Lung (tissue), 17 donors: ENCODE measurements at places on chromosomes 2 and 18. TPM values are rescaled to one million over a fixed set of nuclear protein-coding genes. Genes with fewer than 3 reads are reported as not detected.

Gene WNT10A
- total RNA-seq, result 0.65 TPM

GRCh38 chr2:143468341-143468888 is 339.2 kb downstream of the ARHGAP15 start:
- DNase-seq, result no peak

Gene C2orf80
- total RNA-seq, result 0.25 TPM

Gene TBR1
- not detected for total RNA-seq

Gene C1QL2
- total RNA-seq, result not detected

DNA sequence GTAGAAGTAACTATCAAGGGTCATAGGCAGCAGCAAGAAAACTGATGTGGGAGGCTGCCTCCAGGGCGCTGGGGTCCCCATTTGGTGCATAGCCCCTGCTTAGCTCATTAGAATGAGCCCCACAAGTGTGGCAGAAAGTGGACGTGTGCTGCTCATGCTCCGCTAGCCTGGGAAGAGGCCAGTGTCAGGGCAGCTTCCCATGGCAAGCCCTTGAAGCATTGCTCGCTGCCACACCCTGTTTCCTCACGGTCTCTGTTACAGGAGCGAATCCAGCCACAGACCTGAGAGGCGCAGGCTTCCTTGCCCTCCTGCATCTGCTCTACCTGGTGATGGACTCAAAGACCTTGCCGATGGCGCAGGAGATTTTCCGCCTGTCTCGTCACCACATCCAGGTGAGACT is 22.5 kb downstream of the ELMOD3 start:
- no peak for DNase-seq

Gene LRP1B
- total RNA-seq, result 6.5 TPM

- peak; percentile 20 for DNase-seq
These were observed 72.4 kb downstream of the ID2 start for GRCh38 chr2:8754106-8754776.

Gene CCDC150
- 7.1 TPM for total RNA-seq

DNA sequence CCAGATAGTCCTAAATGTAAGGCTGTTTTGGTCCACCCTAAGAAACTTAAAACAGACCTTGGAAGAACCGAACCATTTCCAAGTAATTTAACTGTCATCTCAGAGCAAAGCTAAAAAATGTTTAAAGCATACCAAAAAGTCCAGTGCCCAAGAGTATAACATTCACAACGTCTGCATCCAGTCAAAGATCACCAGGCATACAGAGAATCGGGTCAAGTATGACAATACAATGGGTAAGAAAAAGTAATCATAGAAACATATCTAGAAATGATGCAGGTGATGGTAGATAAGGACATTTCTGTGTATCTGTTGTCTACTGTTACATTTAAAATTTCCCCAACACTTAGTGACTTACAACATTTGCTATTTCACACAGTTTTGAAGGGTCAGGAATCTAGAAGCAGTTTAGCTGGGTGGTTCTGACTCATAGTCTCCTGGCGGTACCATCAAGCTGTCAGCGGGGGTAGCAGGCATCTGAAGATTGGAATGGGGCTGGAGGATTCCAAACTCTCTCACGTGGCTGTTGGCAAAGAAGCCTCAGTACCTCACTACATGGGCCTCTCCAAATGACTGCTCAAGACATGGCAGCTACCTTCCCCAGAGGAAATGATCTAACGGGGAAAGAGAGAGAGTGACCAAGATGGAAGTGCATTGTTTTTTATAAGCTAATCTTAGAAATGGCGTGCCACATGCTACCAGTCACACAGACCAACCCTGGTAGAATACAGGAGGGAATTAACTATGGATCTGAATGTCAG is 36.6 kb upstream of the DYNC2LI1 start:
- DNase-seq, result no peak

DNA sequence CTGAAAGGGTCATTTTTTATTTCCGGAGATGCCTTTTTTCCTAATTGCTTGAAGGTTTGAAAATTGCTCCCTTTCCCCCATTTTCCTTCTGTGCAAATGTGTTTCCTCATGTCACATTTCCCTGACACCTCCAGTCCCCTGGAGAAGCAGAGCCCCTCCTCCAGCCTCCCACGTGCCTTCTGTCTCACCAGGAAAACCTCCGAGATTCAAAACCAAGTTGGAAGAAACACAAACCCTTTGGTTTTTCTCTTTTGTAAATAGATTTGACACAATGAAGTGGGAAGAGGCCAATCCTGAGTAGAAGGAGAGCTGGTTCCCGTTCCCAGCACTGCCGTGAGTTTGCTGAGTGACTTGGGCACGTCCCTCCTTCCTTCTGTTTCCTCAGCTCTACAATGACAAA is 125.4 kb upstream of the MYCN start:
- DNase-seq, result peak; percentile 52

GRCh38 chr2:98242003-98242402 is 104.3 kb upstream of the CNGA3 start:
- no peak for DNase-seq

DNA sequence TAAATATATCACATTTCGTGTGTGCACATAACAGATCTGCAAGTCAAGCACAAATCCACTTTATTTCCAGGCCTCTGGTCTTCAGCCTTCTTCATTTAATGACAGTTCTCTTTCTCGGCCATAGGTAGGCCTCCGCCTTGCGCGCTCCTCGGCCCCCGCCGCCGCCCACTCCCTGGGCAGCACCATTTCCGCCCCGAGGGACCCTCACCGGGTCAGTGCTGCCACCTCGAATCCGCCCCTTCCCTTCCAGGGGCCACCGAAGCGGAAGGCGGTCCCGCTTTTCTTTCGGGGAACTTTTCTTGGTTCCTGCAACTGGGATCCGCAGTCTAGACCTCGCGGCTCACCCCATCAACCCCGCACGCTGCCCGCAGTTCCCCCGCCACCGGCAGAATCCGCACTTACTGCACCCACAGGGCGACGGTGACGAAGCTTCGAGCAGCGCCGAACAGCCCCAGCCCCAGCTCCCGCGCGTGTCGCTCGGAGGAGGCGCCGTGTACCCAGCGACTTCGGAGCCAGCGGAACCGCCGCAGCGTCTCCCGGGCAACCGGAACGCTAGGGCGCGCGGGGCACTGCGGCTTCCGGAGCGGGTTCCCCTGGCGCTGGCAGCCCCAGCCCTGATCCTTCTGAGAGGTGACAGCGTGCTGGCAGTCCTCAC is at the start of gene CDKL4:
Gene CDKL4 (minus strand): TSS at position 502 of the 655 bp plus-strand sequence.
- peak; percentile 40 for DNase-seq

- no peak for DNase-seq
These were observed 33.0 kb upstream of the KIF5C start for GRCh38 chr2:148842050-148842449.
